ENCODE measurements at places on chromosomes 1 and 21. TPM values are rescaled to one million over a fixed set of nuclear protein-coding genes. Genes with fewer than 3 reads are reported as not detected.

CLCA1 gene
- 0.15 TPM for total RNA-seq

CLIC6 gene
- 7.7 TPM for total RNA-seq

SMYD3 gene
- total RNA-seq = 11.5 TPM

GJA4 gene
- 45.4 TPM for total RNA-seq

EXTL1 gene
- 0.29 TPM for total RNA-seq

KCNA2 gene
- 1.0 TPM for total RNA-seq

WNT4 gene
- total RNA-seq = not detected

SYT2 gene
- 0.03 TPM for total RNA-seq

FNDC5 gene
- 5.6 TPM for total RNA-seq

EFCAB14 gene
- 101 TPM for total RNA-seq

KRTAP10-1 gene
- total RNA-seq = not detected

DIO1 gene
- total RNA-seq = not detected

COP1 gene
- total RNA-seq = 54.2 TPM

WNT3A gene
- not detected for total RNA-seq

NFIA gene
- 139 TPM for total RNA-seq

GJA8 gene
- total RNA-seq = not detected

SYTL1 gene
- total RNA-seq = 3.7 TPM

GCSAML gene
- 0.06 TPM for total RNA-seq

ABCA4 gene
- total RNA-seq = 0.16 TPM

TRAF3IP3 gene
- 4.3 TPM for total RNA-seq

C1orf87 gene
- 0.23 TPM for total RNA-seq

KCNJ9 gene
- total RNA-seq = not detected

OR10J1 gene
- total RNA-seq = not detected

LCE2A gene
- total RNA-seq = not detected

FMO4 gene
- 12.3 TPM for total RNA-seq

MFAP2 gene
- 29.9 TPM for total RNA-seq

CNR2 gene
- total RNA-seq = 0.15 TPM

NTMT2 gene
- total RNA-seq = not detected

VSIG8 gene
- total RNA-seq = 0.21 TPM

ARHGAP30 gene
- total RNA-seq = 14.7 TPM

IPO13 gene
- 19.4 TPM for total RNA-seq

CR1 gene
- 9.9 TPM for total RNA-seq

MAP3K7CL gene
- total RNA-seq = 33.0 TPM

BMP8B gene
- total RNA-seq = 1.4 TPM

GBP7 gene
- total RNA-seq = not detected

FGR gene
- 12.1 TPM for total RNA-seq

Data from aorta (tissue), 5 donors.